Caki2 (cell line): ENCODE measurements at places on chromosomes 4 and X.

DNA sequence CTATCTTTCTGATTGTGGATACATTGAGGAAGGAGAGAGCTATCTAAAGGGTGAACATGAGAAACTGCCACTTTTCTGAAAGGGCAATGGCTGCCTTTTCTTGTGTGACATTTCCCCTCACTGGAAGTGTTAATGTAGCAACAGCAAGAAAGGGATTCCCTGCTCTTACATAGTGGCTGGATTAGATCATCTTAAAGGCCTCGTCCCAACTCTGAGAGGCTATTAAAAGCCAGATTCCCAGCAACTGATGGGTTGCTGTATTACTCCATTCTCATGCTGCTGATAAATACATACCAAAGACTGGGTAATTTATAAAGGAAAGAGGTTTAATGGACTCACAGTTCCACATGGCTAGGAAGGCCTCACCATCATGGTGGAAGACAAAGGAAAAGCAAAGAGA, 33.7 kb upstream of the ADH7 start:
- no peak for DNase-seq

GRCh38 chrX:110276778-110277177, 41.1 kb downstream of the AMMECR1 start:
- DNase-seq, result peak; percentile 31

DNA sequence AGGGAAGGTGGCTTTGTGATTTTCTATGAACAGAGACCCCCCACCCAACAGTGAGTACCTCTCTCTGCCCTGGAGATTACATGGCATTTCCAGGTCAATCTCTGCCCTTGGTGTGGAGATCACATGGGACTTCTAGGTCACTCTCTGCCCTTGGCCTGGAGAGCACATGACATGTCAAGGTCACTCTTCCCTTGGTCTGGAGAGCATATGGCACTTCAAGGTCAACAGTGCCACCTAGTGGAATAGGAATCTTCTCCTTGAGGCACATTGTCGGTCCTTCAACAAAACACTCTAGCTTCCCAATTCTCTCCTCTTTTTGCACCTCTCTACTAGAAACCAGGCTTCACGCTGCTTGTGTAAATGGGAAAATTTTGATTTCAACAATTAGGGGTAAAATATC, 66.2 kb upstream of the TACR3 start:
- peak; percentile 12 for DNase-seq

DNA sequence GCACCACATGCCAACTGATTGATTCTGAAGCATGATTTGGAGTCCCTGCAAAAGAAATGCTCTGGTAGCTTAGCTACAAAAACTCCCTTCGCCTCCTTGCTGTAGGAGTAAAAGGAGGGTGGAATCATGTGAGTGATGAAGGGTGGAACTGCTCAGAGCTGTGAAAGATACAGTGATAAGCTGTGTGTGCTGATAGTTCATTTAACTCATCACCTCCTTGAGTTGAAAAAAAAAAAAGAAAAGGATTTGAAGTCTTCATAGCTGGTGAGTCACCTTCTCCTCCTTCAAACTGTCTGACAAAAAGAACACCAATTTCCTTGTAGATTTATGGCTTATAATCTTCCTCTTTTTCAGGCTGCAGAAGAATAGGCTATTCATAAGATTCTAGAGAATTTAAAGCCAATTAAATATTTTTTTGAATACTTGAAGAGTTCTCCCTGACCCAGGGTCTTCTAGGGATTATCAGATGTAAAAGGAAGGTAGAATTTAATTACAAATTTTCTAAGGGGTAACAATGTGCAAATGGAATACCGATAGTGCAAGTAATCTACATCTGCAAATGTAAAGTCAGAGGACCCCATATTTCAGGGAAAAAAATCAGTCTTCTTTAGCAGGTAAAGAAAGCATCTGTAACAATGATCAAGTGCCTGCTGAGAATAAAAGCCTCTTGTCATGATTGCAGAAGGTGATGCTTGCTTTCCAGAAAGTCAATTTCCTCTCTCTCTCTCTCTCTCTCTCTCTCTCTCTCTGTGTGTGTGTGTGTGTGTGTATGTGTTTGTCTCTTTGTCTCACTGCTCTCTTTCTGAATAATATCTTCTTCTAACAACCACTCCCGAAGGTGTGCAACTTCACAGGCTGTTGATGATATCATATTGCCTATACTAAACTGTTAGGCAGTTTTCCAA, 208.8 kb upstream of the VEGFC start:
- peak; percentile 45 for DNase-seq

DNA sequence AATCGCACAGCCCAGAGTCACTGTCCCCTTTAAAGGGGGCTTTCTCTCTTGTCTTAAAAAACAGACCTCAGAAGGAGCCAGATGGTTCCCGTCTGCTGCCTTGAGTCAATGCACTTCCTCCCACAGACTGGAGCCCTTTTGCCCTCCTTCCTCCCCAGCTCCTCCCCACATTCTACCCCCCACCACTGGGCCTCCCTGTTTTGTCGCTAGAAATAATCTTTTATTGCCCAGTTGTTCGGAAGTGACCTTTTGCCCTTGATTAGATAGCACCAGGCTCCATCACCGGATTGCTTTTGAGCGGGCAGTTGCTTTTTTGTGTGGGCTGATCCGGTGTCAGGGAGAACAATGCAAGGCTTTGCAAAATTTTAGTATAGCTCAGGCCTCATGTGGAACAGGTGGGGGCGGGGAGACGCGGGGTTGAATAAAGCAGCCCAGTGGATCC, 47.7 kb downstream of the SPRY1 start:
- no peak for DNase-seq
